Bronchial epithelial cell (primary cell): ENCODE measurements at places on chromosomes 12 and 14. TPM values are rescaled to one million over a fixed set of nuclear protein-coding genes. Genes with fewer than 3 reads are reported as not detected.

Gene OVCH1
- 0.26 TPM in 1 of 2 replicates, not detected in the other for total RNA-seq

- DNase-seq, result peak; percentile 86
Observed at GRCh38 chr14:96104469-96105057, 65.4 kb downstream of the C14orf132 start.

DNA sequence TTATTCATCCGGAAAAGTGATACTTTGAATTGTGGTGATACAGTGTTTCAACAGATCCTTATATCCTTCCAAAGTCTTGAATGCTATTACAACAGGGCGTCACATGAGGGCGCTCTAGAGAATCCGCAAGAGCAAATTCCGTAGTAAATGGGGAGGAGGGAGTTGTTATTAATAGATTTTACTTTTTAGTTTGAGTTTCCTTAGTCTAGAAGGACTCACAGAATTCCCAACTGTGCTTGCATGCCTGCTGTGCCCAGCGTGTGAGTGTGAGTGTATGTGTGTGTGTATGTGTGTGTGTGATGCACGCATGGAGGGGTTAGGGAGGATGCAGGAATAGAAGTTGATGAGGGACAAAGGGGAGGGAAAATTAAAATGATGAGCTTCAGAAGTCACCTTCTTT, 375.3 kb downstream of the C12orf75 start:
- peak; percentile 58 for DNase-seq

- DNase-seq, result peak; percentile 35
Observed at GRCh38 chr12:112309797-112310196, 72.4 kb downstream of the HECTD4 start.

DNA sequence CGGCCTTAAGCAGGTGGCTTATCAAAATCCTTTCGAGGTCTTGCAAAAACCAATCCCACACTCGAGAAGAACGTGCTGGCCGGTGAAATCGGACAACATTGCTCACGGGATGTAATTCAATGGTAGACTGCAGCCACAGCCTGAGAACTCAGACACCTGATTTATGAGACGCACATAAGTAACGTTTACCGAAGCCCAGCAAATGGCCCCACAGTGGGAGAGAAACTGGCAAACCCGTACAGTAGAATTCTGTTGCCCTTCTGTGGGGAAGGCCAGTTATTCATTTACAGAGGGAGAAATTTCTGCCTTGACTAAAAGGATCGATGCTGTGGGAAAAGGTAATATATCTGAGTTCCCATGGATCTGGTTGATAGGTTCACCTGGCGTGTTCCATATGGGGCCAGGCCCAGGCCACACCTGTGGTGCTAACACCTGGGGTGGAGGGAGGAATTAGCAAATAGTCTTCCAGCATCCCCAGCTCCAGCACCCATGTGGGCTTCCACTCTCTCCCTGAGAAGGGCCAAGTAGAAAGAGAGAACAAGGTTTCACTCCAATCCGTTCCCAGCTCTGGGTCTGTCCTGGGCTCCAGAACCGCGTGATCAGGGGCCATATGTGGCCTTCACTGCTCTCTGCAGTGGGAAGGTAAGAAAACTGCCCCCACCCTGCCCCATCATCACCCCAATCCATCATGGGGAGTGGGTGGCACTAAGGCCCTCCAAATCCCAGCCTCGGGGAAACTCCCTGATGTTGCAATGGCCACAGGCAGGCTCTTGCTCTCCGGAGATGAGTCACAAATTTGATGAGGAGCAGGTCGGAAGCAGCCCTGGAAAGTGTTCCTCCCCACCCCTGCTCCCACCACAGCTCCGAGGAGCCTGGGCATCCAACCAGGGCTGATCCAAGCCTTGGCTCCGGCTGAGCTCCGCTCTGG, 12.7 kb downstream of the BDKRB1 start:
- DNase-seq, result peak; percentile 95

- no peak for DNase-seq
Observed at GRCh38 chr12:62069976-62070375, 190.2 kb upstream of the USP15 start.

DNA sequence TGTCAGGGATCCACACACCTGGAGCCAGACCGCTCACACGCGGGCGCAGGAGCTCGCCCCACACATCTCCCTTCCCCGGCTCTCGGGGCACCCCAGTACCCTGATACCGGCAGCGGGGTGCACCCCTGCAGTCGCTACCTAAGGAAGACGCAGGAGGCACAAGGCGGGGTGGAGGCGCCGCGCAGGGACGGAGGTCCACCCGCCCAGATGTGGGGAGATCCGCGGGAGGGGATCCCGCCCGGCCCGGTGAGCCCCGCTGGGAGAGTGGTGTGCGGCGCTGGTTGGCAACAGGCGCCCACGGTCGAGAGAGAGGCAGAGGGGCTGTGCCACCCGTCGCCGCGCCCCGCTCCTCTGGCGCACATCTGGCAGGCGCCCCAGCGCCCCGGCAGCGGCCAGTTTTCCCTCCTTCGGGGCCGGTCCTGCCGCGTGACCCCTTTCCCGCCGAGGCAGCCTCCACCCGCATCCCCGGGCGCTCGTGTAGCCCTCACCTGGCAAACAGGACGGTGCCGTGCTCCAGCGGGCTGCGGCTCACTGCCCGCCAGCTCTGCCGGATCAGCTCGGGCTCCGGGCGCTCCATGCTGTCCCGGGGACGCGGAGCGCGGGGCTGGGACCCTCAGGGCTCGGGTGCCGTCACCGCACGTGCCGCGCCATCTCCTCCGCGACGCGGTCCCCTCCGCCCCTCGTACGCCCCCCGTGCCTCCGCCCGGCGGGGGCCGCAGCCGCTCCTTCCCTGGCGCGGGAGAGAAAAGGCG, 469 bp downstream of the NGB start:
- DNase-seq, result no peak
